ENCODE measurements at places on chromosomes 1 and 21.

- DNase-seq: no peak
Observed at GRCh38 chr1:179821524-179821923, 56.1 kb downstream of the TOR1AIP2 start.

GRCh38 chr1:66095190-66095589, 302.5 kb downstream of the PDE4B start:
- DNase-seq: no peak

- DNase-seq: no peak
Observed at GRCh38 chr1:26317146-26317545, 612 bp upstream of the CD52 start.

GRCh38 chr21:17711896-17712295, 99.2 kb upstream of the BTG3 start:
- DNase-seq: no peak

GRCh38 chr1:72623299-72623708, 341.0 kb upstream of the NEGR1 start:
- DNase-seq: peak; percentile 14

GRCh38 chr1:40318970-40319621, 2.0 kb upstream of the COL9A2 start:
- no peak for DNase-seq

- DNase-seq: no peak
Observed at GRCh38 chr1:193070942-193071341, 11.5 kb downstream of the RO60 start.

DNA sequence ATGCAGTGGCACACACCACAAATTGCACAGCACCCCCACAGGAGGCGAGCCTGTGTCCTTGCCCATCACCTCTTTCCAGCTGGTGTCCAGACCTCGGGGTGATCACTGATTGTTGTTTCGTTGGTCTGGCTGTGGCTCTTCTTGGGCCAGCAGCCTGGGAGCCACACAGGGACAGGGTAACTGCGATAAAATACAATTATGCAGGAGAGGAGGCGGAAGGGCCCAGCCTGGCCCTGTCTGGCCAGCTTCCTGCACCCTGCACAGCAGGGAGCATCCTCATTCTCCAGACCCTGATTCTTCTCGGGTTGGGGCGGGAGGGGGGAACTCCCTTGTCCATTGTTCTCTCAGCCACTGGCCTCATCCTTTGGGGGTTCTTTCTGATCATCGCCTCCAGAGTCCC, 83.6 kb downstream of the ADARB1 start:
- no peak for DNase-seq

GRCh38 chr21:33238146-33238545, 8.4 kb downstream of the IFNAR2 start:
- no peak for DNase-seq

DNA sequence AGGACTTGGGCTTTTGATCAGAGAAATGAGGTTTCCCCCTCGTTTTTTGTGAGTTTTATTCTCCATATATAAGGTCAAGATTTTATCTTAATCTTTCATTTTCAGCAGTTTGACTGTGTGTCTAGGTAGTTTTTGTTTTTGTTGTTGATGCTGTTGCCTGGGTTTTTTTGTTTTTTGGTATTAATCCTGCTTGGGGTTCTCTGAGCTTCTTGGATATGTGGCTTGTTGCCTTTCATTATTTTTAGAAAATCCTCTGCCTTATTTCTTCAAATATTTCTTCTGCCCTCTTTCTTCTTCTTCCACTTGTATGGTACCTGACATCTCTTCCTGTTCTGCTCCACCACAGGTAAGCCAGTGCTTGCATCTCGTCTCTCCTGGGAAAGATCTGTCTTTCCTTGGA, 25.0 kb downstream of the EFCAB7 start:
- no peak for DNase-seq

DNA sequence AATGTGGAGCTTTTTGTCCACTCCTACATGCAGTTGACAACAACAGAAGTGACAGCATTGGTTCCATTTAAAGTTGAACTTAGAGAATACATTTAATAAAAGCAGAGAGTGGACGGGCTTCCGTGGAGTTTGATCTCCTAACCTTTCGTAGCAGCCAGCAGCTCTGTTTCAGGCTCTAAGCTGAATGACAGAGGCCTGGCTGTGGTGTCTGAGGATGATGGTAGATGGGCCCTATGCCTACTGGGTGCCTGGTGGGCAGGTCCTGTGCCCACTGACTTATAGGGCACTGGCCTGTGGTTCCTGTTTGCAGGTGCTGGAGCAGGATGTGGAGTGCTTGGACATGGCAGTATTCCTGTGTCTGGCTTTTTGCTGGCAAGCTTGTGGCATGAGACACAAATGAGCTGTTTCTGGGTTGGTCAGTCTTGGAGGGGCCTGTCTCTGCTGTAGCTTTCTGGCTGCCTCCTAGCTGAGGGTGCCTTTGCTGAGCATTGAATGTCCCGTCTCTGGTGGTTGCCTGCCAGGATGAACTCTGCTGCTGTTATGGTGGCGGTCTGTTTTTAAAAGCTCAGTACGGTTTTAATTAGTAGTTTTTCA, 54.6 kb downstream of the PRDM2 start:
- DNase-seq: no peak

GRCh38 chr21:41477641-41478318, 30.2 kb downstream of the TMPRSS2 start:
- DNase-seq: no peak

DNA sequence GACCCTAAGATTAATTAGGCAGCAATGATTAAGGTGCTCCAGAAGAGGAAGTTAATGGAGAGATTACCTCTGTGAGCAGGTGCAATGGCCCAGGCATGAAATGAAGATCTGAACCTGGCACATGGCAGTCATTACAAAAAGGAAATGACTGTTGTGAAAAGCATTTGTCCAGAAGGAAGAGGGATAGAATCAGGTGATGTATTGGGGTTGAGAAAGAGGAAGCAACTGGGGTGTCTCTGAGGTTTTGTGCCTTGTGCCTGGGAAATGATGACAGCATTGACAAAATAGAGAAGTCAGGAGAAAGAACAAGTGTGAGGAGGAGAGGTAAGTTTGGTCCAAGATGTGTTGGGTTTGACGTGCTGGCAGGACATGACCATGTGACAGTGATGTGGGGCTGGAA, 5.6 kb downstream of the CRCT1 start:
- no peak for DNase-seq

DNA sequence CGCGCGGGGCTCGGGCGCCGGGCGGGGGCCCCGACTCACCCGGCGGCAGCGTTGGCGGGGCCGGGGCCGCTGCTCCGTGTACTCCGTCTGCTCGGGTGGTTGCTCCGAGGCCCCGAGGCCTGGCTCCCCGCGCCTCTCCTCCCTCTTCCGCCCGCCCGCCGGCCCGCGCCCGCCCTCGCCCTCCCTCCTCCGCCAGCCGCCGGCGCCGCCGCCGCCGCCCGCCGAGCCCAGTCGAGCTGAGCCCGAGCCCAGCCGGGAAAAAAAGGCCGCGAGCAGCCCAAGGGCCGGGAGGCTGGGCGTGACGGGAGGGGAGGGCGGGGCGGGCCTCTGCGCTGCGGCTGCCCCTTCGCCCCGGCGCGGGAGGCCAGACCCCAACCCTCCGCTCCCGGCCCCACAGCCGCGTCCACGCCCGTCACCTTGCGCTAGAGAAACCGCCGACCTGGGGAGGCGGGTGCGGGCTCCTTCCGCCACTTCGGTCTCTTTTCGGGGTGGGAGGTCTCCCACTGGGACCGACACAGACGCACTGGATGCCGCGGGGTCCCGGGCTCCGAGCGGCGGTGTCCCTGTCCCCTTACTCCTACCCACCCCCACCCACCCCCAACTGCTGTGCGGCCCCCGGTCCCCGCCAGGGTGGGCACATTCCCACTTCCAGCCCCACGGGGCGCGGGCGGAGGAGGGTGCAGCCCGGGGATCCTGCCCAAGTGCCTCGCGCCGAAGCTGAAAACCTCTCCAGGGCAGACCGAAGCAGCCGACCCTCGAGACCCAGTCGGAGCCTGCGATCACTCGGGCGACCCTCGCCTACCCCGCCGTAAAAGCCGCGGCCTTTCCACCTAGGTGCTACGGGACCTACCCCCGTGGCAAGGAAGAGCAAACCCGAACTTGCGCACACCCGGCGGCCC, at the start of gene CERS2:
CERS2 (minus strand) TSS at position 256 of the 899 bp plus-strand sequence. CDS start 5,745 bp downstream, outside the sequence.
- DNase-seq: peak; percentile 86

- no peak for DNase-seq
Observed at GRCh38 chr1:37423810-37424209, 50.6 kb upstream of the ZC3H12A start.

GRCh38 chr1:7590426-7590790, 180.7 kb upstream of the VAMP3 start:
- DNase-seq: no peak

DNA sequence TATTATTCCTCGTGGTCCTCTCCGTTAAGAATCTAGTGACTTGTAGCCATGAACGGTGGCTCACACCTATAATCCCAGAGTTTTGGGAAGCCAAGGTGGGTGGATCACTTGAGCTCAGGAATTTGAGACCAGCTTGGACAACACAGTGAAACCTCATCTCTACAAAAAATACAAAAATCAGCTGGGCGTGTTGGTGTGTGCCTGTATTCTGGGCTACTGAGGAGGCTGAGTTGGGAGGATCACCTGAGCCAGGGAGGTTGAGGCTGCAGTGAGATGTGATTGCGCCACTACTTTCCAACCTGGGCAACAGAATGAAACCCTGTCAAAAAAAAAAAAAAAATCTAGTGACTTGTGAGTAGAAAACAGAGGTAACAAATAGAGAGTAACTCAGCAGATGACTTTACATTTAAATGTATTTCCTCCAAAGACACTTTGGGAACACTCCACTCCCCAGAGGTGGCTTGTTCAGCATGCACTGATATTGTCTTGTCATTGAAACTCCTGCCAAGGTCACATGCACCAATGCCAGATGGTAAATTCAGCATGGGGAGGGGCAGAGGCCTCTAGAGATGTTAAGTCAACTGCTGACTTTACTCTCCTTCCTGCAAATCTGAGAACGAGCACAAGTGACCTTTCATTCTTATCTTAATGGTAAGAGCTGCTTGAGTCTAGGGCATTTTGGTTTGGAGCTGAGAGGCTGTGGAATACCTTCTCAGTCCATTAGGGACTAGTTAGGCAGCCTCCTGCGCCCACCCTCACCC, 24.9 kb downstream of the CCDC185 start:
- no peak for DNase-seq

DNA sequence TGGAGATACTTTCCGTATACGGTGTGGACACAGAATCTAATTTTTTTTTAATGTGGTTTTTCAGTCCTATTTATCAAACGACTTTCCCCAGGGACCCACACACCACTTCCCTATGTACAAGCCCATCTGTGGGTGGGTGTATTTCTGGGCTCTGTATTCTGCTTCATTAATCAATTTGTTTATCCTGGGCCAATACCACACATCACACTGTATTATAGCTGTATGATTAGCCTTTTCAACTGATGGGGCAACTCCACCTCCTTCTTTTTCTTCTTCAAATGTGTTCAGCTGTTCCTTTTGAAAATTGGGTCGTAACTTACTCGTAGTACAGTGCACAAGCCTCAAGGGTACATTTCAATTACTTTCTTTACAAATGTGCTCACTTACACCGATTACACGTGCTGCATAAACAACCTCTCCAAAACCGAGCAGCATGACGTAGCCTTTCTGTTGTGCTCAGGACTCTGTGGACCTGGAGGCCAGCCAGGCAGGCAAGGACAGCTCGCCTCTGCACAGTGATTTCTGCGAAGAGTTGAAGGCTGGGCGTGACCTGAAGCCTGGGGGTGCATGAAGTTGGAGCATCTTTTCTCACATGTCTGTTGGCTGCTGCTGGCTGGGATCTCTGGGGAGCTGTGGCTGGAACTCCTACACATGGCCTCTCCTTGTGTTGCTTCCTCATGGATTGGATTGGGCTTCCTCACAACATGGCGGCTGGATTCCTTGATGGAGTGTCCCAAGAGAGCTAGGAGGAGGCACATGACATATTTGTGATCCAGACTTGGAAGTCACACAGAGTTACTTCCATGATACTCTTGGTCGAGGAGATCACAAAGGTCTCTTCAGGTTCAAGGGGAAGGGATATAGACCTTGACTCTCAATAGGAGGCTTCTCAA, 126.5 kb downstream of the CRYAA start:
- no peak for DNase-seq

DNA sequence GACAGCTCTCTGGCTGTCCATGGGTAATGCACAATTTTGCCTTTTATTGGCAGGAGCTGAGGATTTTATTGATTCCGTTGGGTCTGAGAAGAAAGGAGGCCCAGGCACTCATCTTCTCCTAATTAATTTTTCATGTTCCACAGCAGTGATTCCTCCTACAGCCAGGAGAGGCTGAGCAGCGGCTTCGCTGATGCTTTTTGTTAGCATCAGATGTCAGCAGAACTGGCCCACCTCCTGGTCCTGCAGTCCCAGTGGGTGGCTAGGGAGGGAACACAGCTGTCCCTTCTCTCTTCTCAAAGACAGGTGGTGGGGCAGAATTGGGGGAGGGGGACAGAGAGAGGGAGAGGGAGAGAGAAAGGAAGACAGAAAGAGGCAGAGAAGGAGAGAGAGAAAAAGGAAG, 5.7 kb downstream of the MT1HL1 start:
- DNase-seq: no peak

GRCh38 chr1:76802094-76802493, 65.2 kb upstream of the ST6GALNAC5 start:
- no peak for DNase-seq

- no peak for DNase-seq
Observed at GRCh38 chr1:198606020-198606438, 32.8 kb upstream of the PTPRC start.

GRCh38 chr1:223708651-223709268, 3.6 kb upstream of the CAPN2 start:
- no peak for DNase-seq

DNA sequence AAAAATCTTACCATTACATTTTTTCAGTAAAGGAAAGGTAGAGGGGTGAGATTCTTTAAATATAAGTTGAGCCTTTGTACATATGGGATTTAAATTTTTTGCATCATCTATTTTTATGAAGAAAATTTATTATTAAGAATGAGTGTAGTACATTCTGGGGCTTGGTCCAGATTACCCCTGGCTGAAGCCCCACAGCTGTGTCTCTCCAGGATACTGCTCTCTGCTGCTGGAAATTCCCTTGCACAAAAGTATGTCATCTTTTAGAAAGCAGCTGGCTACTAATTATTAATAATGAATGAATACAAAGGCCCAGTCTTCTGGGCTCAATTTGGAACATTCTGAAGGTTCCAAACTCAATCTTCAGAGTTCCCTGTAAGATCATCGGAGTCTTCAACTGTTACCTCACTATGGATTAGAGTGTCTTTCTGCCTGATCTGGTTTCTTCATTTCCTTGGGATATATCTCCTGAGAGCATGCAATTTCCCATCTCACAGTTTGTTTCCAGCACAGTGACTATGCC, 428.6 kb upstream of the BRINP3 start:
- no peak for DNase-seq

GRCh38 chr1:207745285-207745684, 6.6 kb upstream of the CD46 start:
- no peak for DNase-seq
